ENCODE measurements at places on chromosomes 5 and 9.

DNA sequence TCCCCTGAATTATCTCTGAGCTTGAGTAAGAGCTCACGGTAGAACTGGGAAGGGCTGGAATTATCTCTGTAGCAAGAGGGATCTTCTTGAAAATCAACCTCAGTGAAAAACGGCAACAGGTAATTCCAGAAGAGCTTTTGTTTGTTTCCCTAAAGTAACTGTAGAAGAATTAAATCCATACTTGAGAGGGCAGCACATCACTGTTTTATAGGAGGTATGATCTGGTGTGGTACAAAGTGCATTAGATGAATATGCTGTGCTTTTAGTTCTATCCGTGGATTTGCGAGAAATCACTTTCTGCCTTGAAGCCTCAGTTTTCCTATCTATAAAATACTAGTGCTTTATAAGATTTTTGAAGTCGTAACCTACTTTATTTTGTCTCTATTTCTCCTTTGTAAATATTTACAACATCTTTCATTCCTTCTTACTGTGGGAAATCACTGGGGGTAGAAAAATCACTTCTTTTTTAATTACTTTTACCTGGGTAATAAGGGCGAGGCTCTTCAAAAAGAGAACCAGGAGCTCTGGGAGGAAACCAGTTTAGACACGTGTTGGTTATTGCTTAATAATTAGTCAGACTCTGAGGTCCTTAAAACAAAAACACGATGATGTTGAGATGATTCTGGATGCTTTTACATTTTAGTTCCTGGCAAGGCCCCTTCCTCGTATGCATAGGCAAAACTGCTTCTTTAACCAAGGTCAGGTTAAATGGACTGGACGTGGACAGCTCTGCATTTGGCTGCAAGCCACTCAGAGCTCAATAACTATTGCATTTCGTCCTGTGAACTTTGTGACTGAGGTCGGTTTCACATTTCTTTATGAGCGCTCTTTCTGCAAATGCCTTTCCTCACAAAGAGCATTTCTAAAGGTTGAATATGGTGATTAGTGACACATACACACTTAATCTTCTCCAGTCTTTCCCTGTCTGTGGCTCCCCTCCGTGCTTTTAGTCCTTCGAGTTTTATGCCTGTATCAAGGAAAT is 376.1 kb downstream of the BRINP1 start:
- DNase-seq: no peak

GRCh38 chr5:87188391-87188790 is 79.3 kb upstream of the RASA1 start:
- DNase-seq: no peak

GRCh38 chr9:93826209-93826608 is 128.9 kb downstream of the BARX1 start:
- no peak for DNase-seq

DNA sequence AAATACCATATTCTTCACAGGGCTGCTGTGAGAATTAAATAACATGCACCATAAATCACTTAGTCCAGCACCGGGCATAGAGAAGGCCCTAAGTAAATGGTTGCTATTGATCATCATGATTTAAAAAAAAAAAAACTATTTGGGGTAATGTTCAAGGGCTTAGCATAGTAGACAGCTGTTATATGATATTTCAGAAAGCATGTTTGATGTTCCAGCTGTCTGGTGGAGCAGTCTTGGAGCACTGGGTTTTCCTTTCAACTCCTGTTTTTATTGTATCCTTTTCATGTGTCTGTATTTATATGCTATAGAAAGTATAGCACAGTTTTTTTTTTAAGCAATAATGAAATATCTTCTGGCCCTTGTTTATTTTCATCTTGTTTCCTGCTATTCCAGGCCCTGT is 28.0 kb upstream of the TOMM5 start:
- no peak for DNase-seq

- DNase-seq: no peak
Observed at GRCh38 chr5:119083679-119084078, 12.8 kb downstream of the DMXL1 start.

- DNase-seq: no peak
Observed at GRCh38 chr5:53472279-53472678, 8.2 kb upstream of the FST start.

DNA sequence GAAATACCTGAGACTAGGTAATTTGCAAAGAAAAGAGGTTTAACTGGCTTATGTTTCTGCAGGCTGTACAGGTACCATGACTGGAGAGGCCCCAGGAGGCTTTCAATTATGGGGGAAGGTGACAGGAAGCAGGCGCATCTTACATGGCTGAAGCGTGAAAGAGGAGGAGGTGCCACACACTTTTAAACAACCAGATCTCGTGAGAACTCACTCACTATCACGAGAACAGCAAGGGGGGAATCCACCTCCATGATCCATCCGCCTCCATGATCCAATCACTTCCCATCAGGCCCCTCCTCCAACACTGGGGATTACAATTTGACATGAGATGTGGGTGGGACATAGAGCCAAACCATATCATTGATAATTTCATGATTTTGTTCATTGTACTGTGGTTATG is 2.5 kb upstream of the MED27 start:
- no peak for DNase-seq

DNA sequence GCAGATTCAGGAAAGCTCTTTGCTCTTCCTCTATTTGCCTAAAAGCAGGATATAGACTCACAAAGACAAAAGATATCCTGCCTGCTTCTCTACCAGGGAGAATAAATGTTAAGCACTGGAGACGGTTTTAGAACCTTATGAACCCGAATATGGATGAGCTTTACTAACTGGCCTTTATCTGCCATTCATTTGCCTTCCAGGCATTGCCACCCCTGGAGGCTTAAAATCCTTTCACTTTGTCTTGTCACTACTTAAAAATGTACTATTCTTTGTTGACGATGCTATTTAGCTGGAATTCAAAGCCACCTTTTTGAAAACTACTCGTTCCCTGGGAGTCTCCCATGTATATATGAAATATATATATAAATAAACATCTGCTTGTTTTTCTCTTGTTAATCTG is 23.2 kb upstream of the LVRN start:
- DNase-seq: no peak

DNA sequence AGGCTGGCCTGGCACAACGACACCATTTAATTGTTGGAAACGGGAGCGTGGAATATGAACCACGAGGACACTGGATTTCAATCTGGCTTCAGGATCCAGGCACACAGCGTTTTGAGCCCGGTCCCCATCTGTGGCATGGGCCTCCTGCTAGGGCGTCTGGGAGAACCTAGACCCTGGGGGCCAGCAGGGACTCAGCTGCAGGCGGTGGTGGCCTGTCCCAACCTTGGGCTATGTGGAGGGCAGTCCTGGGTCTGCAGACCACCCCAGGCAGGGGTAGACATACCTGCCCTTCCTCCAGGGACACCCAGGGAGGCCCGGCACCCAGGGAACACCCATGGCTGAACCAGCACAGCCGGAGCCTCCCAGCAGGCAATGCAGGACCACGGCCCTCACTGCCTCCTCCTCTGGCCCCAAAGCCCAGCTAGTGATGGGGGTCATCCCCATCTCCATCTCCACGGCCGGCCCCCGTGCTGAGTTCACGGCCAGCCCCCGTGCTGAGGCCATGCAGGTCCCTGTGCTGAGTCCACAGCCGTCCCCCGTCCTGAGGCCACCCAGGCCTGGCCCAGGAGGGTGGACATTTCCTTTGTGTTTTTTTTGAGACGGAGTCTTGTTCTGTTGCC is 18.5 kb upstream of the UBAC1 start:
- DNase-seq: no peak

- DNase-seq: no peak
Observed at GRCh38 chr5:163855754-163856153, 350.3 kb downstream of the MAT2B start.

GRCh38 chr9:130290291-130291181 is 25.0 kb downstream of the HMCN2 start:
- DNase-seq: no peak

DNA sequence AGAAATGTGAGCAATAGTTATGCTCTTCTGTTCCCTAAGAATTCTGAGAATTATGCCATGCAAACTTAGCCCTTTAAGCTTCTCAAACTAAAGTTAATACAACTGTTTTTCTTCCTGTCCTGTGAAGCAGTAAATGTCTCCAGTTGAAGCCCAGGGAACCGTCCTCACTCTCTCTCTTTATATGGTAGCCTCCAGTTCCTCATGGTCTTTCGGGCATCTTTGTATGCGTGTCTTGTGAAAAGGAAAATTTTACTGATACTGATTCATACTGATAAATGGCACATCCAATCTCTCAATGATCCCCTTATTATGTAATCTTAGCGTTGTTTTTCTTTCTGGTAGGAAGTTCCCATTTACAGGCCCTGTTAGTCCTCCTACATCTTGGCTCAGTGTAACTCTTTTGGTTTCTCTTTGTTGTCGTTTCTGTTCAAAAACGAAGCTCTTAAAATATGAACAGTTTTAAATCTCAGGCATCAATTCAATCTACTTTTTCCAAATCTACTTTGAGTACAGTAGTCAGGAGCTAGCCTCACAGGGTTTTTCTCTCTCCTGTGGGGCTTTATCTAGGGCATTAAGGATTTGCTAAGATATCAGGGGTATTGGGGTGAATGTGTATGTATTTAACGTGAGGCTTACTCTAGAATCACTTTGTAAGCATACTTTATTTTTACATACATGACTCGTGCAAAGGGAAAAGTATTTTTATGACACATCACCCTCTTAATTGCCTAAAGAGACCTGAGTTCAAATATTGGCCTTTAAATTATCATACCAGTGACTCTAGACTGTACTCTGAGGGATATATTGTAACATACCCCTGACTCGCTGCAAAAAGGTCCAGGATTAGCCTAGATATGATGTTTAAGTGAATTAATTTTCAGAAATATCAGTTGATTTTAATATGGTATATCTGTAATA is 258.0 kb downstream of the NR3C1 start:
- DNase-seq: no peak

- DNase-seq: no peak
Observed at GRCh38 chr5:29780401-29780800, 1413.1 kb upstream of the CDH6 start.

DNA sequence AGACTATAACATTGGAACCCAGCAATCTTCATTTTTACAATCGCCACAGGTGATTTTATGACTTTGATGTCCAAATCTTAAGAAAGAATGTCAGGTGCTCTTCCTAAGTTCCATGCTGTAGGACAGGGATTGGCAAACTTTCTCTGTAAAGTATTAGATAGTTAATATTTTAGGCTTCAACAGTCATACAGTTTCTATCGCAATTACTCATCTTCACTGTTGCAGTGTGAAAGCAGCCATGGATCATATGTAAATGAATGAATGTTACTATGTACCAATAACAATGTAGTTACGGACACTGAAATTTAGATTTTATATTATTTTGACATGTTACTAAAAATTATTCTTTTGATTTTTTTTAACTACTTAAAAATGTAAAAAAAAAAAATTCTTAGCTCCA is 169.7 kb downstream of the DTWD2 start:
- DNase-seq: no peak

DNA sequence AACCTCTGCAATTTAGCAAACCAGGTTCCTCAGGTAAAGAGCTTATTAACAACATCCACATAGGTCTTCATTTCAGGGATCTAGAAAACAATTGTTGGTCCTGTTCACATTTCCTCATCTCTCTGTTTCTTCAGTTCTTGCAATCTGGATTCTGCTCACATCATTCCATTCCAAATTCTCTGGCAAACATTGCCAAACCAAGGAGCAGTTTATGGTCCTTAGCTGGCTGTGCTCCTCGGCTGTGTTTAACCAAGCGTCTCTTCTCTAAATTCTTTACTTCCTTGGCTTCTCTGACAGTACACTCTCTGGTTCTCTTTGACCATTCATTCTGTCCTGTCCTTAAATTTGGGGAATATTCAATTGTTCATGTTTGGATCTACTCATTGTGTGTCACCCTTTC is 65.8 kb upstream of the RANBP3L start:
- DNase-seq: no peak

DNA sequence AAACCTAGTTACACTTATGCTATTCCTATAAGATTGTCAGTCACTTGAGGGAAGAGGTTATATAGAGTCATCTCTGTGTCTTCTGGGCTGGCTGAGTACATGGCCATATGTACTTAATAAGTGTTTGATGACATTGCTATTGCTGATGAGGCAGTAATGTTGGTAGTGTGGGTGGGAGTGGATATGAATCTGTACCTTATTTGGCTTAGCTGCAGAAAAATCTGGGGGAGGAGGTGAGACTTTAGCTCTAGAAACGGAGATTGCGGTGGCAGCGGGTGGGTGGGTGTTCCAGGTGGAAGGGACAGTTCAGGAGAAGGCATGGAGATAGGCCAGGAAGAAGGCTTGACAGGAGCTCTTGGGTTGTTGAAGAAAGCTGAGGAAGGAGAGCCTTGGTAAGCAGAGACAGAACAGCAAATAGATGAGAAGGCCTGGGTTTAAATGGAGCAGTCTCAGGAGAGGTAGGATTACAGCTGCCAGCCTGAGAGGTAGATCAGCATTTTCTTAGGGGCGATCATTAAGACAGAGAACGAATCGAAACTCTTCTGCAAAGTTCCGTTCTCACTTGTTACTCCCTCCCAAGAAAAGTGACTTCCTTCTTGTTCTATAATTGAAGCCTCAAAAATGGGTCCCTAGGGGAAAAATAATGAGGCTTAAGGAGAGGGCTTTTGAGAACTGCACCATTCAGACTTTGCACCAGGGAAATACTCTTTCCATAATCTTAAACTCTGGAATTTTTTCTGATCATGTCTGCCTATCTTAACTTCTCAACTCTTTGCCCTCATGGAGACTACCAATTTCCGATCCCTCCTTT is 160.5 kb downstream of the UNC13B start:
- no peak for DNase-seq

GRCh38 chr9:126470241-126470993 is 143.3 kb upstream of the LMX1B start:
- no peak for DNase-seq

GRCh38 chr9:87535817-87536539 is 38.3 kb downstream of the DAPK1 start:
- DNase-seq: no peak

DNA sequence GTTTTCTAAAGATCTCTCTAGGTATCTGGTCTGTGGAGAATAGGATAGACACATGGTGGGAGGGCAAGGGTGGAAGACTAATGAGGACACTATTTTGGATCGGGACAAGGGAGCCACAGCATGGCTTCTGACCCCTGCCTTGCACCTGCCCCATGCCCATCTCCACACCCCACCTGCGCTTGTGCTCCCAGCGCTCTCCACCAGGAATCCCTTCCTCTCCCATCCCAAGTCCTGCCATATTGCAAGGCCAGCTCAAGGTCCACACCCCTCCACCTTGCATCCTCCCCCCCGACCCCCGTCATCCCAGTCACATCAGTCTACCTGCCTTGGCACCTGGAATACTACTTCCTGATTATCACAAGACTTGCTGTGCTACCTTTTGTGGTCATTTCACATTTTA is 44.2 kb upstream of the RETREG1 start:
- no peak for DNase-seq

DNA sequence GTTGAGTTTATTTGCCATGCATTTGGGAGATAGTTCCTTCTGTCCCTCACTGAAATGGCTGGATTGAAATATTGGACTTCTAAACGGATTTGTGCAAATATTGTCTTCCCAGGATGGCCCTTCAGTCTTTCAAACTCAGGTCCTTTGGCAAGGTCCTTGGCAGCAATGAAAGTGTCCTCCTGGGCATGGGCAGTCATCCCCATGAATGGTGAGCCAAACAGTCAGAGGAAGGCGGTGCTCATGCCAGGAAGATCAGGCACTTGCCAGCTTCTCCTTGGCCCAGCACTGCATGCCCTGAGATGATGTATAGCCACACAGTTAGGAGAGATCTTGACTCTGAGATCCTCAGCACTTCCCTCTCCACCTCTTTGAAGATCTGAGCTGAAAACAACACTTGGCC is 221.4 kb upstream of the KLF4 start:
- no peak for DNase-seq

All from hepatic stellate cell (primary cell).